Spinal cord (tissue), 10 donors: ENCODE measurements at places on chromosomes 6 and 20. TPM values are rescaled to one million over a fixed set of nuclear protein-coding genes. Genes with fewer than 3 reads are reported as not detected.

Gene SULF2
- 190 TPM for total RNA-seq

Gene PRRC2A
- 79.6 TPM for total RNA-seq

Gene LY6G6F
- not detected for total RNA-seq

Gene TFAP2D
- total RNA-seq = 0.28 TPM

Gene RIPOR2
- 31.1 TPM for total RNA-seq

Gene LRRN4
- total RNA-seq = 0.28 TPM

Gene HRH3
- total RNA-seq = 1.8 TPM

Gene EEF1A2
- total RNA-seq = 188 TPM

Gene SAMD3
- total RNA-seq = 5.9 TPM

Gene C4A
- 107 TPM for total RNA-seq

DNA sequence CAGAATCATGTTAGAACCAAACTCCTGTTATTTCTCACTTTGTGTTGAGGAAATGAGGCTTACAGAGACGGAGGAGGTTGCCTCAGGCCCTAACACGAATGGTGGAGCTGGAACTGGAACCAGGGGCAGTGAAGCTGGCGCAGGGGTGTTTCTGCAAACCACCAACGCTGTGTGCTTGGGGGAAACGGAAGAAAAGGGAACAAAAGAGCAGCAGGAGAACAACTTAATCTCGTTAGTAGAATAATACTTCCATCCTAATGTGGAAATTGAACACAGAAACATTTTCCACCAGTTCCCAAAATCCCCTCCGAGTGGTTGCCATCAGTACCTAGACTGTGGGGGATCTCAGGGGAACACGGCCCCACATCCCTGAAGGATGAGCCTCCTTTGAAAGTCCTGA lies 103.4 kb upstream of the FRMD1 start:
- no peak for DNase-seq

DNA sequence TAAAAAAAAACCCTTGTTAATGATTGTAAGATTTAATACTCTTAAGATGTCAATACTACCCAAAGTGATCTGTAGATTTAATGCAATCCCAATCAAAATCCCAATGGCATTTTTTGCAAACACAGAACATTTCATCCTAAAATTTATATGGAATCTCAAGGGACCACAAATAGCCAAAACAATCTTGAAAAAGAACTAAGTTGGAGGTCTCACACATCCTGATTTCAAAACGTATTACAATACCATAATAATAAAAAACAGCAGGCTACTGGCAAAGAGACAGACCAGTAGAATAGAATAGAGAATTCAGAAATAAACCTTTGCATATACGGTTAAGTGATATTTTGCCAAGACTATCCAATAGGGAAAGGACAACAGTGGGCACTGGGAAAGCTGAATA lies 331.9 kb upstream of the JARID2 start:
- DNase-seq = no peak

- peak; percentile 80 for DNase-seq
Measured at GRCh38 chr6:28880894-28881780, 42.6 kb downstream of the TRIM27 start.

- DNase-seq = no peak
Measured at GRCh38 chr6:151443911-151444621, 7.9 kb downstream of the RMND1 start.

GRCh38 chr20:51379601-51380341 lies 162.7 kb downstream of the NFATC2 start:
- no peak for DNase-seq

DNA sequence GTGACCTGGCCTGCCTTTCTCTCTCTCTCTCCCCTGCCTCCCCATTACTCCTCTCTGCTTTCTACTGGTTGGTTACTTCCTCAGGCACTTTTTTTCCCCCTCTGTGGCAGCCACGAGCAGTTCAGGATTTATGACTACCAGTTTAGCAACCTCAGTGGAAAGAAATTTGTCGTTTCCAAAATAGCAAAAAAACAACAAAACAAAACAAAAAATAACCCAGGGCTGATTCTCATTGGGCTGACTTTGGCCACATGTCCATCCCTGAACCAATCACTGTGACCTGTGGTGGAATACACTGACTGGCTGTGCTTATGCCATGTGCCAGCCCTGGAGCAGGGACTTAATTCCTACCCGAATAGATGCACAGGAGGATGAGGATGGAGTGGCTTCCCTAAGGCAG lies 137.4 kb downstream of the TFAP2C start:
- no peak for DNase-seq

DNA sequence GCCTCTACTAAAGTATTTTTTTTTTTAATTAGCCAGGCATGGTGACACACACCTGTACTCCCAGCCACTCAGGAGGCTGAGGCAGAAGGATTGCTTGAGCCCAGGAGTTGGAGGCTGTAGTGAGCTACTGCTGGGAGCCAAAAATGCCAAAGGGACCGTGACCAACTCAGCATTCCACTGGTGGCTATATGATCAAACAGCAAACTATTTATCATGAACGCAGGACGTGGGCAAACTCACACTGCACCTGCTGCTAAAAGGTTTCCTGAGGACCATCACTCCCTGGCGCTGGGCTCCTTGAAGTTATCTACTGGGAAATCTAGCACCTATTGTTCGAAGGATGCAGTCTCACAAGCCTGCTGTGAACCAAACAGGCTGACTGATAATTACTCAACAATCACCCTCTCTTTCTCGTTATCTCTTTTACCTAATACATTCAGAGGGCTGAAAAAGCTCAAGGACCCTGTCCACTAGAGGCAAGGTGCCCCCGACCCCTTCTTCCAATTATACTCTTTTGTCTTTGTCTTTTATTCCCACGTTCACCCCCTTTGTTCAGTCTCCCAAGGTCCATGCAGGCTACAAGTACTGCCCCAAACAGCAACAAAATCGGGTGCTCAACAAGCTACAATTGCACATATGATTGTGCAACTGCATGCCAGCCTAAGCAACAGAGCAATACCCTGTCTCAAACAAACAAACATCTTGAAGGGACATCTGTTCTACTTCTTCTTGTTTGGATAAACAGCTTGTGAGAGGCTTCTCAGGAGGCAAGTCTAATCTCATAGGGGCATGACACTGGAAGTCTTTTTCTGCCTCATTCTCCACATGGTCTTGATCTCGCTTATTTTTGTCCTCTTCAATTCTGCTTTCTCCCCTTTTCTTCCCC lies 47.7 kb upstream of the PLN start:
- DNase-seq = no peak

GRCh38 chr6:148389086-148389485 lies 46.4 kb downstream of the SASH1 start:
- no peak for DNase-seq

DNA sequence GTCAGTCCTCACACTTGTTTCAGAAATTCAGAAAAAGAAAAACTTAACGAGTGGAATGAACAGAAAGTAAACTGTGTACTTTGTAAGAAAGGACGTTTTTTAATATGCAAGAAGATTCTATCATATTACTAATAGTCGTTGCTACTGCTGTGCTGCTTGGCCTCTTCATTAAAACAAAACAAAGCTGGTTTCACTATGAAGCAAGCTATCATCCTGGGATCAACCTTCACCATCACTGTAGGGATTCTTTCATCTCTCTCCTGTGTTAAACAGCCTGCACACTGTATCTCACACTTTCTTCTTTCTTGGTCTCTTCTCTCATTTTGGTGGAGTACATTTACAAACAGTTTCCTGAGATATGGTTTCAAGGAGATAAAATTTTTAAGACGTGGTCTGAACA lies 284.2 kb downstream of the BTBD9 start:
- DNase-seq = no peak

DNA sequence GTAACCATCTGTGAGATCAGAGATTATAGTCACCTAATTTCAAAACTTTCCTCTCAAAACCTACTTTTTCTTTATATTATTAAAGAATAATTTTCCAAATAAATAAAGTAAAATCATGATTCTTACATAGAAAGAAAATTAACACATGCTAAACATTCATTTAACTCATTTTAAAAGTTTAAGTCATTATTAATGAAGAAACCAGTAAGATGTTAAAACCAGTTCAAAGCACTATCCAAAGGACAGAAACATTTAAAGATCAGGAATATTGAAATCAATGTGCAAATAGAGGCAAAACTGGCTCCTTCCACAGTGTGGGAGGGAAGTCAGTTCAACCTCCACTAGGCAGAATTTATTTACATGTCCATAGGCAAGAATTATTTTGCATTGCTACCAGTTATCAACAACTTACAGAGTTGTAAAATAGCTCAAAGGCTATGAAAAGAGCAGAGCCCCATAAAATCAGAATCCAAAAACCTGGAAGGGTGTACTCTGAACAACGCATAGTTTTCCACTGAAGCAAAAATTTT lies 146.9 kb downstream of the KHDC1L start:
- DNase-seq = no peak

DNA sequence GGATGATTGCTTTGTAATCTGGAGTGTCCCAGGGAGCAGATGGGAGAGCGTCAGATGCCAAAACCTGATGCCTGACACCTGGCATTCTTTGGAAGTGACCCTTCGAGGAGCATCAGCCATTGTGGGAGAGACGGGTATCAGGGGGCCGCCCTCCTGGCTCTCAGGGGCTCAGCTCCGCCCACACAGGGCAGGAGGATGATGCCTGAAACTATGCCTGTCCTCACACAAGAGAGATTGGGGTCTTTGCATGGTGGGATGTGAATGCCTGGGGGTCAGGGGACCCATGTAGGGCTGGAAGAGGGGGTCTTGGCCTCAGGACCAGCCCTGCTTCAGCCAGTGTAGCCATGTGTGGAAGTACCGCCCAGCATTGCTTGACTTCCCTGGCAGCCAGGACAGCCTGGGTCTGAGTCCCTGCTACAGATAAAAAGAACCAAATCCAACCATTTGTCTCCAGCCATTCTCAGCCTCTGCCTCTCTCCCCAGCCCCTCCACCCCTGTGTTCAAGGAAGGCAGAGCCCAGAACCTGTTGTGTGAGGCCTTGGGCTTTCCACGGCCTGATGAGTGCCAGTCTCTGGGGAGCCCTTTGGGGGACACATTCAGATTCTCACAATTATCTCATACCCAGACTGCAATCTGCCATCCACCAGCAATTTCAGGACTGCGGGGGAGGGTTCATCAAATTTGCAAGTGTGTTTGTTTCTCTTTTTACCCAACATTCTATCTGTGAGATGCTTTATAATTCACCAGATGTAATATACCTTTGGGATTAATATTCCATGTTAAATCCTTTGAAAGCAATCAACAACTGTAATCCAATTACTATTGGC lies 371.2 kb downstream of the PREX1 start:
- no peak for DNase-seq

DNA sequence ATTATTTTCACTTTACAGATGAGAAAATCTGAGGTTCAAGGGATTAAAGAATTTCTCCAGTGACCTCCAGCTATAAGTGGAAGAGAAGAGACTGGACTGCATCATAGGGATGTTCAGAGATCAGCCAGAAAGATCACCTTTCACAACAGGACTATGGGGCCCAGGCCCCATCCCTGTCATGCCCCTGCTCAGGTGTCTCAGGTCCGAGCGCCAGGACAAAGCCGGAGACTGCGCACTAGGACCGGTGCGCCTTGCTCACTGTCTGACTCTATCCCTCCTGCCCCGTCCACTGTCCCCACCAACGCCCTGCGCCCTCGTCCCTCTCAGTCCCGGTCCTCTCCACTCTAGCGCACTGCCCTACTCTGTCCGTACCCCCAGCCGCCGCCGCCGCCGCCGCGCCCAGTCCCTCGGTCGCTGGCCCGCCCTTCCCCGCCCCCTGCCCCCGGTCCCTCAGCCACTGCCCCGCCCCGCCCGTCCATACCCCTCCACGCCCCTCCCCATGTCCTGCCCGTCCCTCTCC lies 521 bp upstream of the RAD21L1 start:
- no peak for DNase-seq

DNA sequence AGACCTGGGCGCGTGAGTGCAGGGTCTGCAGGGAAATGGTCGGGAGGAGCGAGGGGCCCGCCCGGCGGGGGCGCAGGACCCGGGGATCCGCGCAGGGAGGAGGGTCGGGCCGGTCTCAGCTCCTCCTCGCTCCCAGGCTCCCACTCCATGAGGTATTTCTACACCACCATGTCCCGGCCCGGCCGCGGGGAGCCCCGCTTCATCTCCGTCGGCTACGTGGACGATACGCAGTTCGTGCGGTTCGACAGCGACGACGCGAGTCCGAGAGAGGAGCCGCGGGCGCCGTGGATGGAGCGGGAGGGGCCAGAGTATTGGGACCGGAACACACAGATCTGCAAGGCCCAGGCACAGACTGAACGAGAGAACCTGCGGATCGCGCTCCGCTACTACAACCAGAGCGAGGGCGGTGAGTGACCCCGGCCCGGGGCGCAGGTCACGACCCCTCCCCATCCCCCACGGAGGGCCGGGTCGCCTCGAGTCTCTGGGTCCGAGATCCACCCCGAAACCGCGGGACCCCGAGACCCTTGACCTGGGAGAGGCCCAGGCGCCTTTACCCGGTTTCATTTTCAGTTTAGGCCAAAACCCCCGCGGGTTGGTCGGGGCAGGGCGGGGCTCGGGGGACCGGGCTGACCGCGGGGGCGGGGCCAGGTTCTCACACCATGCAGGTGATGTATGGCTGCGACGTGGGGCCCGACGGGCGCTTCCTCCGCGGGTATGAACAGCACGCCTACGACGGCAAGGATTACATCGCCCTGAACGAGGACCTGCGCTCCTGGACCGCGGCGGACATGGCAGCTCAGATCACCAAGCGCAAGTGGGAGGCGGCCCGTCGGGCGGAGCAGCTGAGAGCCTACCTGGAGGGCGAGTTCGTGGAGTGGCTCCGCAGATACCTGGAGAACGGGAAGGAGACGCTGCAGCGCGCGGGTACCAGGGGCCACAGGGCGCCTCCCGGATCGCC lies 54.2 kb upstream of the HLA-A start:
- peak; percentile 54 for DNase-seq

GRCh38 chr6:107290491-107290890 lies 168.9 kb downstream of the PDSS2 start:
- peak; percentile 34 for DNase-seq

DNA sequence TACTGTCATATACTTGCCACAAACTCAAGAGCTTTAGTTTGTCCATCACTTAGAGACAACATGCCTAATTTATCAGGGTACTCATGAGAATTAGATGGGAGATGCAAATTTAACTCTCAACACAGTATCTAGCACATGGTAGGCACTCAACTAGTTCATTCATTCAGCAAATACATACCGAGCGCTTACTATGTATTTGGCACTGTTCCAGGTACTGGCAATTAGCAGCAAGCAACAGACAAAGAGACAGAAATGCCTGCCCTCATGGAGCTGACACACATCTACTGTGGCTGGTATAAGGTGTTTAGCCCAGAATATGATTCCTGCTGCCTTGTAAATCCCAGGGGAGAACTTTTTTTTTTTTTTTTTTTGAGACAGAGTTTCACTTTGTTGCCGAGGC lies 4.8 kb downstream of the MICAL1 start:
- DNase-seq = no peak
